ENCODE measurements at places on chromosomes 1 and 21.

- no peak for DNase-seq
Measured at GRCh38 chr1:204308023-204308628, 51.6 kb downstream of the PLEKHA6 start.

DNA sequence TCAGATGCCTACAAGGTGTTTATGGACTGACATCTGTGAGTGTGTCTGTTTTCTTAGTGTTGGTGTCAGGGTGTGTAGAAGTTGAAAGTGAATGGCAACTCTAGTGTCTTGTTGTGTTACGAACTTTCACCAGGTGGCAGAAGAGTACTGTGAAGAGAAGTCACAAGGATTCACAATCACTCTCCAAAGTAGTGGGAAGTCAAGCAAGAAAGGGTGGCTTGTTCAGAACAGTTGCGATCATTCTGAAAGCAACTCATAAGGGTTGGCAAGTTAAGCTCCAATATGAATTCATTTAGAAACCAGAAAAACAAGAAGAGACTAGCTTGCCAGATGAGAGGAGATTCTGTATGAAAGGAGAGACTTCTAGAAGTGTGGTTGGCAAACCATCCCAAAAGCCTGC lies 86.1 kb downstream of the FASLG start:
- DNase-seq, result peak; percentile 42

DNA sequence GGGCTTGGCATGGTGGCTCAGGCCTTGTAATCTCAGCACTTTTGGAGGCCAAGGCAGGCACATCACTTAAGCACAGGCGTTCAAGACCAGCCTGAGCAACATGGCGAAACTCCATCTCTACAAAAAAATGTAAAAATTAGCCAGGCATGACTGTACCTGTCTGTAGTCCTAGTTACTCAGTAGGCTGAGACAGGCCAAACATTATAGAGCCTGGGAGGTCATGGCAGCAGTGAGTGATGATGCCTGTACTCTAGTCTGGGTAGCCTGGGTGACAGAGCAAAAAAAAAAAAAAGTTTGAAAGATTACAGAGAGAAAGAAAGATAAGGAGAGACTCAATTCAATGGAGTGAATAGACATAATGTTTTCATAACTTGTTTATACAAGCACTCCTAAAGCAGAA lies 556.5 kb upstream of the BRINP3 start:
- no peak for DNase-seq

DNA sequence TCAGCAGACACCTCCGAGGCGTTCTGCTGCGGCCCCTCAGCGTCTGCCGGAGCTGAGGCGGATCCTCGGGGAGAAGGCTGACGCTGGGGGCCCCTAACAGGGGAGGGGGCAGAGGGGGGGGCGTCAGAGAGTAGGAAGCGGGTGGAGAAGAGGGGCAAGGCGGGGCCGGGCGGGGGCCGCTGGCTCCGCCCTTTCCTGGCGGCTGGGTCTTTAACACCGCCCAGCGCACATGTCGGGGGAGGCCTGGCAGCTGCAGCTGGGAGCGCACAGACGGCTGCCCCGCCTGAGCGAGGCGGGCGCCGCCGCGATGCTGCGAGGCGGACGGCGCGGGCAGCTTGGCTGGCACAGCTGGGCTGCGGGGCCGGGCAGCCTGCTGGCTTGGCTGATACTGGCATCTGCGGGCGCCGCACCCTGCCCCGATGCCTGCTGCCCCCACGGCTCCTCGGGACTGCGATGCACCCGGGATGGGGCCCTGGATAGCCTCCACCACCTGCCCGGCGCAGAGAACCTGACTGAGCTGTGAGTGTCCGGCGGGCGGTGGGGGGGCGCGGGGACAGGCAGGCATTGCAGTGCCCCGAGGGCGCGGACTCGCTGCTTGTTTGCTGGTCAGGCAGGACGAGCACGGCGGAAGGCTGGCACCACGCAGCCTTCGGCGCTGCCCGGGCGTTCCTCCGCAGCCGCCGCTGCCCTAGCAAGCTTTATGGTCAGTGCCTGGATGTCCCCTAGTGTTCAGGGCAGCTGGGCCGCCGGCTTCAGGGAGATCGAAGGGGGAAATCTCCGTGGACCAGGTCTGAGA lies at the start of gene NTRK1:
Gene NTRK1, plus strand, starts transcription at position 238 of the 796 bp plus-strand sequence. Its CDS starts 70 bp downstream, at position 308.
- DNase-seq, result peak; percentile 66

Measured in stimulated activated CD4-positive, alpha-beta T cell treated with anti-CD3 and anti-CD28 coated beads, Interleukin-15, amount 100 ng/mL, for 24 hours (primary cell).